ENCODE measurements at places on chromosomes 16 and 17.

- H3K27ac ChIP-seq = no peak overlapping the region
- no peaks in the 10 kb centered on the region for H3K4me1 ChIP-seq
- H3K36me3 ChIP-seq = no peaks in the 10 kb centered on the region
- peaks cover 47% of the 10 kb centered on the region for H3K27me3 ChIP-seq
- DNase-seq = no peak
These were observed 4.3 kb upstream of the ADAMTS18 start for GRCh38 chr16:77439106-77439505.

DNA sequence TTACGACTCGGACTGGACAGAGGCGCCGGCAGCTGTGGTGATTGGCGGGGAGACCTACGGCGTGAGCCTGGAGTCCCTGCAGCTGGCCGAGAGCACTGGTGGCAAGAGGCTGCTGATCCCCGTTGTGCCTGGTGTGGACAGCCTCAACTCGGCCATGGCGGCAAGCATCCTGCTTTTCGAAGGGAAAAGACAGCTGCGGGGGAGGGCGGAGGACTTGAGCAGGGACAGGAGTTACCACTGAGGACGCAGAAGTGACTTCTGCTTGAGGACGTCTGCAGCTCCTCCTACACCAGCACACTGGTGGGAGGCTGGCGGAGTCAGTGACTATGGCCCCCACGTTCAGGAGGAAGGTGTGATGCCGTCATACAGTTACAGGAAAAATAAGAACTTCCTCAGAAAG lies 9.7 kb downstream of the MRM3 start:
- H3K4me1 ChIP-seq = no peaks in the 10 kb centered on the region
- no peak overlapping the region for H3K4me3 ChIP-seq
- H3K27ac ChIP-seq = no peak overlapping the region
- peaks cover 54% of the 10 kb centered on the region for H3K36me3 ChIP-seq
- no peak for DNase-seq

DNA sequence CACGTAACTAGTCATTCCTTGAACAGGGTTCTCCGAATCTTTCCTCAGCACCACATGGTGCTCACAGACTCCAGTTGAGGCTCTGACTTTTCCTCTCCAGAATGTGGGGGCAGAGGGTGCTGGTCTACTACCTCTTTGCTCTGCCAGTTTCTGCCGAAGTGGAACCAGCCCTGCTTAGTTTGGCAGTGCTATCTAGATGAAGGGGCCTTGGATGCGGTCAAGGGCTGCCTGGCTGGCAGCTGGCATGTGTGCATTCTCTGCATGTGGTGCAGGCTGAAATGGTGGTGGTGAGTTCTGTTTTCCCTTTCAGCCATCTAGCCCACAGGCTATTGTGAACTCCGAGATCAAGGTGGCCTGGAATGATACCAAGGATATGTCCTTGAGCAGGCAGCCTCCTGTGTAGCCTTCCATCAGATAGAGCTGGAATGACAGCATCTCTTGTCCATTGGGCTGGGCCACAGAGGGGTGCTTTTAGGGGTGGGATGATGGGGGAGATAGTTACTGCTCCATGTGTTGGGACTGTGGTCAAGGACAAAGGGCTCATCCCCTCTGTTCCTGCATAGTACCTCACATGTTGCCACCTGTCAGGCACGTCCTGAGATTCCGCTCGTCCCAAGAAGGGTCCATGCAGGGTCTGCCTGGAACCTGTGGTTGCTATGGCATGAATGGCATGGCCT lies 2.0 kb downstream of the DYNLL2 start:
- peak overlapping the region; percentile 95 for H3K4me3 ChIP-seq
- DNase-seq = no peak
- peaks cover 52% of the 10 kb centered on the region for H3K36me3 ChIP-seq

- no peaks in the 10 kb centered on the region for H3K36me3 ChIP-seq
- H3K27ac ChIP-seq = no peak overlapping the region
- H3K4me3 ChIP-seq = no peak overlapping the region
- H3K4me1 ChIP-seq = peaks cover 8% of the 10 kb centered on the region
These were observed 82.2 kb downstream of the SPECC1 start for GRCh38 chr17:20091174-20092029.

DNA sequence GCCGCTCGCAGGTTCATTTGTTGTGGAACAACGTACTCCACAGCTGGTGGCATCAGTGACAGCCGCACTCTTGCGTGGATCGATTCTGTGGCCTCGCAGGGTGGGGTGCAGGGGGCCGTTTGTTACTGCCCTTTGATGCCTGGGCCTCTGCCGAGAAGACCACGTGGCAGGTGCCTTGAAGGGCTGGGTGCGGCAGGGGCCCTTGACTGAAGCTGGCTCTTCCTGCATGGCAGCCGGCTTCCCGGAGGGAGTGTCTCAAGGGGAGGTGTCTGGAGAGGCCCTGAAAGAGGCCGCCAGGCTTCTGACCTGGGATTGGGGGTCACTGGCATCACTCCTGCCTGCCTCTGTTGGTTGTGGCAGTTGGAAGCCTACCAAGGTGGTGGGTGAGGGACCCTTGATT lies 43.8 kb downstream of the TBCD start:
- H3K4me3 ChIP-seq = no peak overlapping the region
- no peaks in the 10 kb centered on the region for H3K27me3 ChIP-seq
- DNase-seq = no peak
